ENCODE measurements at places on chromosomes 12 and 14.
A peak's percentile ranks its signal among the peaks of the same experiment; 100 is the strongest.

DNA sequence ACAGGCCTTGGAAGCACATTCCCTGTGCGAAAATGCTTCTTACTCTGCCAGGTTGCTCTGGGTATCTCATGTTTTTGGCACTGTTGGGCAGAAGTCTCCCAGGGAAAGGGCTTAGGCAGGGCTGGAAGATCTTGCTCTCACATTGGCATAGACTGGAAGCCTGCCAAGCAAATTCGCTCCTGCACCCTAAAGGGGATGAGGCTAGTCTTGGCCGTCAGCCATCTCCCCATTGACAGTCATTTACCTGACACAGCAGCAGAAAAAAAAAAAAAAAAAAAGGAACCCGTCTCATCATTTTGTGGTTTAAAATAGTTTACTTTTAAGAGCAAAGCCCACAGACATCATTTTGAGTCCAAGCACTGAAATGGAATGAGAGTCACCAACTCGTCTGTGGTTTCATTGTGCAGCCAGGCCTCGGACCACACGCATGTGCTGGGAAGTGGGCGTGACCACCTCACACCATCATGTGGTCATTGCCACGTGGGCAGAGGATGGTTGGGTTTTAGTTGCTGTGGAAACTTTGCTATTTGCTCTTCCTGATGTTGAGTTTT lies 84.8 kb downstream of the NRXN3 start:
- no peak for DNase-seq

DNA sequence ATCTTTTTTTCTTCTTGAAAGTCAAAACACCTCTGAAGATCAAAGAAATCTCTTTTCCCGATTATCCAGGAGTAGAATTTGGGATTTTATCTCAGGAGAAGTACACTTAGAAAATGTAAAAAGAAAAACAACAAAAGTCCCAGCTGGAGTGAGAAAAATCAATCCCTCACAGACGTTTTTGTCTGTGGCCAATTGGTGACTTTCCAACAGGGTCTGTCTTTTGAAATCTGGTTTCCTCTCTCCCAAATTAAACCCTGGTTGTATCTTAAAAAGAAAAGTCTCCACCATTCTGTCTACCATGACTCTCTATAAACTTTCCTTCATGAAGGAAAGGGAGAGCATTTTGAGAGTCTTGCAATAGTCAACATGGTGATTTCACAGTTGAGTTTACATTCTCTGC lies 88.1 kb downstream of the DACT1 start:
- no peak for DNase-seq

- peak; percentile 13 for DNase-seq
Measured at GRCh38 chr14:31057701-31058364, 31.7 kb upstream of the STRN3 start.

DNA sequence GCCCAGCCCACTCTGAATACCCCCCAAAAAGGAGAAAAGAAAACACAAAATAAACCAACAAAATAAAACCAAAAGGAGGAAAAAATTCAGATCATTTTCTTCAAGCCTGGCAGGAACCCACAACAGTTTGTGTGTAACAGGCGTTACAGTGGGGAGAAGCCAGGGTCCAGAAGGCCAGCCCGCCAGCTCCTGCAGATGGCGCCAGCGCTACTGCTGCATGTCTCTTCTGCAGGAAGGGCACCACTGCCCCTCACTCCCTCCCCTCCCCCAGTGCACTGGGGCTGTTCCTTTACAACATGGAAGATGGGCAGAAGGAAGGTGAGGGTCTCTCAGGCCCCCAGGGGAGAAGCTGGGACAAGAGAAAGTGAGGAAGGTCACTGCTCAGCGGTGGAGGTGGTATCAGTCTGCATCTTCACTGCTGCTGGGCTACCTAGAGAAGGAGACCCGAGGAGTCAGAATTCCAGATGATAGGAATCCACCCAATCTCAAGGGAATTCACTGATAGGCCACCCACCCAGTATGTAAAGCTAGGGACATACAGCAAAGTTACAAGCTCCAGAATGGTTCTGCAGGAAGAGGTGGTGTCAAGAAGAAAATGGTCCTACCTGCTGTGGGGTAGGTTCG lies 2.3 kb upstream of the NOP2 start:
- peak; percentile 10 for DNase-seq

GRCh38 chr12:630656-631632 lies 32.3 kb downstream of the NINJ2 start:
- DNase-seq, result no peak

- no peak for DNase-seq
Measured at GRCh38 chr12:76480796-76481195, 78.8 kb downstream of the OSBPL8 start.

GRCh38 chr12:125685915-125686314 lies 620.7 kb downstream of the AACS start:
- no peak for DNase-seq

GRCh38 chr14:52840877-52841276 lies 49.5 kb upstream of the GNPNAT1 start:
- no peak for DNase-seq

- no peak for DNase-seq
Measured at GRCh38 chr14:68952531-68953195, 26.4 kb downstream of the ACTN1 start.

- no peak for DNase-seq
Measured at GRCh38 chr12:87679251-87679650, 349.9 kb downstream of the C12orf50 start.

DNA sequence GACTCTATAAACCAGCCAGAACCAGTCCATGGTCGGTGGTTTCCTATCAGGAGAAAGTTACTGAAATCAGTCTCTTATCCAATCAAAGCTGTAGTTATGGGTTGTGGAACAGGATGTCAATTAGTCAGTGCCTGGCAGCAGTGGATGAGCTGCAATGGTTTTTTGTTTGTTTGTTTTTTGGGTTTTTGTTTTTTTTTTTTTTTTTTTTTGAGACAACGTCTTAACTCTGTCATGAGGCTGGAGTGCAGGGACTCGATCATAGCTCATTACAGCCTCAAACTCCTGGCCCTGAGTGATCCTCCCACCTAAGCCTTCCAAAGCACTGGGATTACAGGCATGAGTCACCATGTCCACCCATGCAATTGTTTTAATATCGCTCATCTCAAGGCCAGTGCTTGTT lies 113.3 kb upstream of the CAND1 start:
- no peak for DNase-seq

DNA sequence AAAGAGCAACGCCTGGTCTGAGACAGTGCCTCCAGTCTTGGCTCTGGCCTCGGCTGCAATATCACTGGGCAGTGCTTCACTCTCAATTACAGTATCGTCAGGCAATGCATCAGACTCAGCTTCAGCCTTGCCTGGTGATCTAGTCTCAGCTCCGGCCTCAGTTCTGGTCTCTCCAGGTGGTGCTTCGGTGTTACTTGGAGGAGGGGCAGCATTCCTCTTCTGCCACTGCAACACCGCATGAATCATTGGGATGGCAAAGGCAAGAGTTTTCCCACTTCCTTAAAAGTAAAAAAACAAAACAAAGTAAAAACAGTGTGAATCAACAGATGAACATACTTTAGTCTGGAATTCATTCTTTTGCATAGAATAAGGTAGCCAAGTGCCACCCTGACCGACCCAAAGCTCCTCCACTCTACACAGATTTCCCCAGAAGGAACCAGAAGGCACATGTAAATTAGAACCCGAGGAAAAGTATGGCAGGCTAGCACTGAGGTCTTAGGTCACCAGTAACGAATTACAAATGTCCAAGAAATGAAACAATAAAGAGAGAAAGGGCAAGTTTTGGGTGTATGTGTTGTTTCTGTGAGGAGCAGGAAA lies 18.6 kb downstream of the DDX24 start:
- no peak for DNase-seq

DNA sequence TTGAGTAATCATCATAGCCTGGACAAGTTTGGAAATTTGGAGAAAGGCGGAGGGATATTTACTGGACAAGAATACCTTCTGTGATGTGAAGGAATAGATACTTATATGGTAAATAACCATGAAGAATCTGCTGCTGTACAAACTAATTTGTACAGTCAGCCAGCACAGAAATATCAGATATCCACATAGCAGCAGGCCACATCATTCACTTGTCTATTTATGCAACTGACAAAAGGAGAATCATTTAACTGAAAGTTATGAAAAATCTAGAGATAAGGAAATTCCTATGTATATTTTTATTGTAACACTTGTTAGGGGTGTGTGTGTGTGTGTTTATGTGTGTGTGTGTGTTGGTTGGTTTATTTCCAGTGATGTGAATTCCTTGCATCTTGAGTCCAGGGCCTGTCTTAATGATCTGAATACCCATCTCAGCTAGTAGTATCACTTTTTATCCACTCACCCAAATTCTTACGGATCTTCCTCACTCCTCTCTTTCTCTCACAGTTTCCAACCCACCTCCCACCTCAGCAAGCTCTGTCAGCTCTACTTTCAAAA lies 10.5 kb upstream of the LRIG3 start:
- no peak for DNase-seq

GRCh38 chr12:19018302-19018970 lies 111.1 kb upstream of the PLEKHA5 start:
- no peak for DNase-seq

DNA sequence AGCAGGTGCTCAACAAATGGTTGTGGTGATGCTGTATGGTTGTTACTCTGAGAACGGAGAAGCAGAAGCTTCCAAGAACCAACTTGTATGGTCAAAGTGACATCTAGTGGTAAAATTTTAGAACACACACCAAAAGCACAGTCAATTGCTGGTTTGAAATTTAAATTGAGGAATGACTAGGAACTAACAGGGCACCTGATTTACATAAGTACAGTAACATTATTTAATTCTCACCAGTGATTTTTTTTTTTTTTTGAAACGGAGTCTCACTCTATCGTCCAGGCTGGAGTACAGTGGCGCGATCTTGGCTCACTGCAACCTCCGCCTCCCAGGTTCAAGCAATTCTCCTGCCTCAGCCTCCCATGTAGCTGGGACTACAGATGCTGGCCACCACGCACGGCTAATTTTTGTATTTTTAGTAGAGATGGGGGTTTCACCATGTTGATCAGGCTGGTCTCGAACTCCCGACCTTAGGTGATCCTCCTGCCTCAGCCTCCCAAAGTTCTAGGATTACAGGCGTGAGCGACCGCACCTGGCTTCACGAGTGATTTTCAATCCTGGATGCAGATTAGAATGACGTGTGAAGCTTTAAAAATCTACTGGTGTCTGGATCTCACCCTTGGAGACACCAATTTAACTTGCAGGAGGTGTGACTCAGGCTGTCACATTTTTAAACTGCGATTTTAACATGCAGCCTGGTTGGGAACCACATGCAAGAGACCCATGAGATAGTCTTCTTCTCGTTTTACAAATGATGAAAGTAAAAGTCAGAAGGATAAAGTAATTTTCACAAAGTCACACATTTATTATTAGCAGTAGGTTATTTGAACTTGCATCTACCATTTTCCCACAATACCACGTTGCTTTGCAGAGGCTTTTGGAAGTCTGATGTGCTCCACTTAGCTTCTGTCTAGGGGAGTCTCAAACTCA lies 14.1 kb upstream of the NUMB start:
- DNase-seq, result peak; percentile 95

DNA sequence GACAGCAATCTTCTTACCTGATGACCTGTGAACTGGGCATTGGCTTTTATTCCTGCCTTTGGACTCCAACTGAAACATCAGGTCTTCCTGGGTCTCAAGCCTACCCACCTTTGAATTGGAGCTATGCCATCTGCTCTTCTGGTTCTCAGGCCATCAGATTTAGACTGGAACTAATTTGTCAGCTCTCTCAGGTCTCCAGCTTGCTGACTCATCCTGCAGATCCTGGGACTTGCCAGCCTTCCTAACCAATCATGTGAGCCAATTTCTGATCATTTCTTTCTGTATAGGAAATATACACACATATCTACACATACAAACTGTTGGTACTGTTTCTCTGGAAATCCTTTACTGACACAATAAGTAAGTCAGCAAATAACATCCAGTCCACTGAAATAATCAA lies 65.3 kb upstream of the TSPAN8 start:
- DNase-seq, result no peak

DNA sequence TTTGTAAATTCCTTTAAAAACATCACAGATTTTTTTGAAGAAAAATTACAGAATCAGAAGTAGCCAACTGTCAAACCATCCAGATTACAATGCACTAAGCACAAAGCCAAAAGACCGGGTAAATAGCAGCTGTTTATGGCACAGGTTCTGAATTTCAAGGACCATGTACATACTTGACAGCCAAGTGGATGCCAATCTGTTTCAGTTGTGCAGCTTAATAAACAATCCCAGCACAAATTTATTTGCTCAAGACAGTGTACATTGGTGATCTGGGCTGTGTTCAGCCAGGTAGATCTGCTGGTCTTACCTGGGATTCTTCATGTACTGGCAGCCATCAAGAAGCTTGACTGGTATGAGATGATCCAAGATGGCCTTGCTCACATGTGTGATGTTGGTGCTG lies 229.8 kb upstream of the FLRT2 start:
- DNase-seq, result no peak

GRCh38 chr12:13167906-13168305 lies 28.6 kb upstream of the EMP1 start:
- no peak for DNase-seq

Measured in NCI-H1694 treated with DMSO at 0.1 percent for 48 hours (cell line).